ENCODE measurements at places on chromosomes 4 and X.

- DNase-seq, result no peak
Measured at GRCh38 chrX:76919761-76920160, 492.3 kb downstream of the MAGEE1 start.

DNA sequence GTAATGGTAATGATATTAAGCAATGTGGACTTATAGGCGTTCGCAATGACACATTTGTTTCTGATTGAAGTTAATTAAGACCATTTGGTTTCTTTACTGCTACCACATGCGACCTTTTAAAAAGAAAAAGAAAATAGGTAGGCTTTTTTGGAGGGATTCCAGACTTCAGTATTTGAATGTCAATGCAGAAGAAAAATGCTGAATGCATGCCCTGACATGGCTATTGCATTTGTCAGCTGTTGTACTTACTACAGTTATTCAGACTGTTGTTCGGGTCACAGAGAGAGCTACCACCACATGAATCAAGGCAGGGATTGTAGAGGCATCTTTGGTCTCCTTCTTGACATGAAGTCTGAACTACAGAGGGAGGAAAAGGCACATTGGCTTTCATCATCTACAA, 163.7 kb downstream of the CORIN start:
- no peak for DNase-seq

DNA sequence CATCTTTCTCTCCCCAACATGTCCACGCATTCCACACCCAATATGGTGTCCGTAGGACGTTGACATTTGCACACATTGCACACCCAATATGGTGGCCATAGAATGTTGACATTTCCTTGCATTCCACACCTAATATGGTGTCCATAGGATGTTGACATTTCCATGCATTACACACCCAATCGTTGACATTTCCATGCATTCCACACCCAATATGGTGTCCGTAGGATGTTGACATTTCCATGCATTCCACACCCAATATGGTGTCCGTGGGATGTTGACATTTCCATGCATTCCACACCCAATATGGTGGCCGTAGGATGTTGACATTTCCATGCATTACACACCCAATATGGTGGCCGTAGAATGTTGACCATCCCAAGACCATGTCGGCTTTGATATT, 88.4 kb upstream of the SHOX start:
- DNase-seq, result no peak

- no peak for DNase-seq
Measured at GRCh38 chr4:42632653-42633382, 24.1 kb downstream of the ATP8A1 start.

- no peak for DNase-seq
Measured at GRCh38 chr4:114108869-114109268, 129.4 kb upstream of the ARSJ start.

DNA sequence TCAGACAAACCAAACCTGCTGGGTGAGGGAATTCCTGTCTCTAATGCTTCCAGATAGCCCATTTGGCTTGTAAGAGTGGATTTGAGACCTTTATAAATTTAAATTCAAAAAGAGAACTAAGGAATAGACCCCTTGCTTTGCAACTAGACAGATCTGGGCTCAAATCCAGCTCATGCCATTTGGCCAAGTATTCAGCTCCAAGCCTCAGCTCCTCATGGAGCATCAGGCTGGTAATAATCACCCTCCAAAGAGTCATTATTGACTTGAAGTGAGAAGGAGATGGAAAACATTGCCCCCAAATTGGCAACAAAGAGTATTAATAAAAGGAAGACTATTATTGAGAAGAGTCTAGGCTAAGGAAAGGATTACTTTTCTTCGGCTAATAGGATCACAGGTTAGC, 134.7 kb downstream of the PDE5A start:
- no peak for DNase-seq

DNA sequence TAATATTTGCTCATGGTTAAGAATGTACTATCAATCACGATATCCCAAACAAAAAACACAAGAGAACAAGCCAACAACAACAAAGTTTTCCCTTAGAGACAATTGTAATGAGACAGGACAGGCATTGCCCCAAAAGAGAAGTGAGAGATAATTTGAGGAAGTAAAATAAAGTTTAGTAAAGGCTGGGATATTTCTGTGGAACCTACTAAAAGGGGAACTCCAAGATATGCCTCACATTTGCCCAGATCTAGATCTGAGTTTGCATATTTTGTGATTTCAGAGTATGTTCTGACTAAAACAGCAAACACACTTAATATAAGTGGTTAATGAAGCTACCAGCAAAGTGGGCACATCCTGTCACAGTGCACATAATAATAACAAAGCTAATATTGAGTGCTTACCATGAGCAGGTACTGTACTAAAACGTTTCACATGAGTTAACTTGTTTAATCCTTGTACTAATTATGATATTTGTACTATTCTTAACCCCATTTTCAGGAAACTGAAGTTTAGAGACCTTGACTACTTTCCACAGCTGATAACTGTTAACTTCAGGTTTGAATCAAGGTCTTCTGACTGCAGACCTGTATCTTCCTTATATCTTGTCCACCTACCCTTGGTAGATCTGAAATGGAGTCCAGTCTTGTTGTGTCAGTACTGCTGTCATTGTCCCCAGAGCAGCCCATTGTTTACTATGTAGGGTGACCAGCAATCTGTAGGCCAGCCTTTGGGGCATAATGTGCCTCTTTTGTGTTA, 26.0 kb upstream of the BMP2K start:
- DNase-seq, result no peak

GRCh38 chrX:109886122-109886761, 116.7 kb upstream of the TMEM164 start:
- DNase-seq, result no peak

DNA sequence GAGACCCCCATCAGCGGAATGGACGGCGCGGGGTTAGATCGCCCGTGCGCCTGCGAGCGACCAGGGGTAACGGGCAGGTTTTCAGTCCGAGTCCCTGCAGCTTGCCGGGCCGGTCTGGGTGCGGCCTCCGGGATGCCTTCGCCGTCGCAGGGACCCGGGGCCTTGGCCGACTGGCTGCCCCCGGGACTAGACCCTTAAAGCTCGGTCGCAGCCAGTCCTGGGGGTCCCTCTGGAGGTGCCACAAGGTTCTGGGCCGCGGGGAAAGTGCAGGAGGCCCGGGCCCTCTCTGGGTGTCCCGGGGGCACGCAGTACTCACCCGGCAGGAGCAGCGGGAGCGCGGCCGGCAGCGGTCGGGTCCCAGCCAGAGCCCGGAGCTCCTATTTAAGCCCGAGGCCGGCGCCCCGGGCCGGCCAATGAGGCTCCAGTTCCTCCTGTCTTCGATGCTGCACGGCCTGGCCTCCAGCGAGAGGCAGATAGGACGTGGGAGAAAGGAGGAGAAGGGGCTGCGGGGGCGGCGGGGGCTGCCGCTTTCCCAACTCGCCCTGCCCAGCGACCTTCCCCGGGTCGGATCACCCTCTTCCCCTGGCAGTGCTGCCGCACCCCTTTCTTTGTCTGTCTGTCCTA, at the start of gene SPON2:
SPON2 (minus strand) TSS at position 356 of the 624 bp plus-strand sequence.
- no peak for DNase-seq

GRCh38 chrX:9816084-9816700, 30.0 kb downstream of the SHROOM2 start:
- DNase-seq, result no peak

GRCh38 chr4:186203406-186203805, 12.0 kb downstream of the CYP4V2 start:
- no peak for DNase-seq
